H1 (cell line): ENCODE measurements at places on chromosomes 16 and 17. TPM values are rescaled to one million over a fixed set of nuclear protein-coding genes. Genes with fewer than 3 reads are reported as not detected.

The KCTD2 gene
- total RNA-seq, result 33.7 and 34.1 TPM in 2 replicates

The CCDC144A gene
- total RNA-seq, result 1.6 and 1.7 TPM in 2 replicates

DNA sequence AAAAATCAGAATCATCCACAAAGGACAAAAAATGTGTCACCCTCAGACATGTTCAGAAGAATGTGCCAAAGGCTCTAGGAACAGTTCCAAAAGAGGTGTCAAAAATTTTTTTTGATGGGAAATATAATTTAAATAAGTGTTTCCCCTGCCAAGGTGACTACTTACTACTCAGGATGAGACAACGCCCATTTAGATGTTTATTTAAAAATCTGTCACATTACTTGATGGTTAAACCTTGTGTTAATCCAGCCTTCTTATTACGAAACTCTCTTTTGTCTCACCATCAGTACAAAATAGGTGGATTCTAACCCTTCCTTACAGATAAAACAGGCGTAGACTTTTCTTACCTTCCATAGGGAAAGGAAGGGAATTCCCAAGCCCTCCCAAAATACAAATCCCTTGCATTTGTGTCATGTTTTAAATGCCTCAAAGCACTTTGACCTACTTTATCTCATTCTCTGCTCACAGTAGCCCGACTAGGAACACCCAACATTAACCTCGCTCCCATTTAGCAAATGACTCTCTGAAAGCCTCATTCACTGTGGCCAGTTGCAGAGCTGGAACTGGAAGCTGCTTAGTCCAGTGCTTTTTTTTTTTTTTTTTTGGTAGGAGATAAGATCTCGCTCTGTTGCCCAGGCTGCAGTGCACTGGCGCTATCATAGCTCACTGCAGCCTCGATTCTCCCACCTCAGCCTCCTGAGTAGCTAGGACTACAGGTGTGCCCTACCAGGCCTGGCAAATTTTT lies 5.8 kb upstream of the GNA13 start:
- peak overlapping the region; percentile 18; the same call in 1 of the 2 replicates for H3K27ac ChIP-seq
- H3K27me3 ChIP-seq, result no peaks in the 10 kb centered on the region
- H3K36me3 ChIP-seq, result no peaks in the 10 kb centered on the region
- DNase-seq, result no peak
- H3K4me3 ChIP-seq, result no peak overlapping the region
- peaks cover 14% of the 10 kb centered on the region for H3K4me1 ChIP-seq

DNA sequence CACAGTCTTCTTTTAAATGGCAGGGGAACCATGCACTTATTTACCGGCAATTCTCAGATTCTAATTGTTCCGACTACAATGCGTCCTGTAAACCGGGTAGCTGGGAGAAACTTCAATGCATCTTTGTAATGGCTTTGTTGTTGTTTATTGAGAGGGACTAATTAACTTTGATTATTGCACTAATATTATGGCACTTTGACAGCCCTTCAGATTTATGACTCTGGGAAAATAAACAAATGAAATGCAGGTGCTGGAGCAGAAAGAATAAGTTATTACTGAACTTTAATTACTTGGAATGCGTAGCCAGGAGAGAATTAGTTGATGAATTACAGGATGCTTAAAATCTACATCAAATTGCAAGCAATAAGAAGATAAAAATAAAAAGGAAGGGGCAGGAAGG lies 77.0 kb downstream of the WWOX start:
- no peaks in the 10 kb centered on the region for H3K27me3 ChIP-seq
- no peak overlapping the region for H3K27ac ChIP-seq
- no peak overlapping the region for H3K4me3 ChIP-seq
- H3K36me3 ChIP-seq, result no peaks in the 10 kb centered on the region

- no peak for DNase-seq
- peaks cover 5% of the 10 kb centered on the region; the same call in 1 of the 2 replicates for H3K4me1 ChIP-seq
- H3K27me3 ChIP-seq, result no peaks in the 10 kb centered on the region
Observed at GRCh38 chr17:72423286-72423589, 302.4 kb downstream of the SOX9 start.

- no peak overlapping the region for H3K4me3 ChIP-seq
- no peaks in the 10 kb centered on the region for H3K27me3 ChIP-seq
- H3K36me3 ChIP-seq, result peaks cover 25% of the 10 kb centered on the region
- H3K4me1 ChIP-seq, result no peaks in the 10 kb centered on the region
Observed at GRCh38 chr16:22300427-22301071, 3.3 kb downstream of the POLR3E start.

DNA sequence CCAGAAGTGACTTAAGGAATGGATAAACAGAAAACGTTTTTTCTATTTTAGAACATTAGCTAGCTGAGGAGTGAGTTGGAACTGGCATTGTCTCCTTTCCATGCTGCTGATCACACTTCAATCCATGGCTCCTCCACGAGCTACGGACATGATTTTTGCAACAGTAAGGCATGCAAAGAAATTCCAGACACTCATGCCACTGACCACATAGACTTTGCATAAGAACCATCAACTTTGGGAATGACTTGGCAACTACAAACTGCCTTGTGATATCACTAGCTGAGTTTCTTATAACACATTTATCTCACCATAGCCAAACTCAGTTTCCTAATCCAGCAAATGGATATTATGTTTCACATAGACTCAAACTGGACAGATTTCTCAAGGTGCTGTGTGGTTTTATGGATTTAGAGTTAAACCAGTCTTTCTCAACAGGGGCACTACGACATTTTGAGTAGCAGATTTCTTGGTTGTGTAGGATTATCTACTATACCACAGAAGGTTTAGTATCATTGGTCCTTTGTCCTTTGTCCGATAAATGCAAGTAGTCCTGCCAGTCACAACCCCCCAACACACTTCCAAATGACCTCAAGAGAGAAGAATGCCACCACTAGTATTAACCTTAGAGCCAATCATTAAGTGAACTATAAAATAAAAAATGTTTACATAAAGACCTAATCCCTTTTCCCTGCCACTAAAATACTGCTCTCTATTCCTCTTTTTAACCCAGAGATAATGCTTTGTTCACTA lies 48.3 kb upstream of the C17orf78 start:
- no peaks in the 10 kb centered on the region for H3K27me3 ChIP-seq
- no peak overlapping the region for H3K4me3 ChIP-seq
- no peak overlapping the region for H3K27ac ChIP-seq
- no peaks in the 10 kb centered on the region for H3K4me1 ChIP-seq
- DNase-seq, result no peak

DNA sequence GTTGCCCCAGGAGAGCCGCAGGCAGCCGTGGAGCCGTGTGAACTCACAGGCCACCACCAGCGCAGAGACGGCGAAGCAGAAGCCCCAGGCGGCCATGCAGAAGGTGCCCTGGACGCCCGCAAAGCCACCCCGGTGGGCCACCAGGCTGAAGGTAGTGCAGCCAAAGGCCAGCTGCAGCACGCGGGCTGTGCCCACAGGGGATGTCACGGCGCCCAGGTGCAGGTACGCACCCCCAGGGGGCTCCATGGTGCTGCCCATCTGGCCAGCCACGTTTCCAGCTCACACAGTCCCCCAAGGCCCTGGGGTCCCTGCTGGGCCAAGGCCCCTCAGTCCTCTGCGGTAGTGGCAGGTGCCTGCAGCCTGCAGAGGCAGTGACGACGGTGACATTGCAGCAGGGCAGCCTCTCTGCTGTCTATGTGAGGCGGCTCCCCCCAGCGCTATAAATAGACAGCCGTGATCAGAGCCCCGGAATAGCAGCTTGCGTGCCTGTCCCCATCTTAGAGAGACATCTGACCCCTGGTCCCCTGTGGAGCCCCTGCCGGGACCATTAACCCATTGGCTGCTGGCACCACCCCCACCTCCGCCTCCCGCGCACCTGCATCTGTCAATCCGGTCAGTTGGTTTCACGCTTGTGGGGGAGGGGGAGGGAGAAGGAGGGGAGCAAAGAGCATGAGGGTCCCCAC lies 4.5 kb upstream of the PYCR1 start:
- peaks cover 4% of the 10 kb centered on the region for H3K4me1 ChIP-seq
- no peak overlapping the region for H3K4me3 ChIP-seq
- no peak overlapping the region for H3K27ac ChIP-seq
- DNase-seq, result no peak

GRCh38 chr16:73161977-73162376 lies 114.0 kb upstream of the ZFHX3 start:
- DNase-seq, result no peak
- no peaks in the 10 kb centered on the region for H3K4me1 ChIP-seq
- H3K4me3 ChIP-seq, result no peak overlapping the region
- H3K27ac ChIP-seq, result no peak overlapping the region
- H3K36me3 ChIP-seq, result no peaks in the 10 kb centered on the region

DNA sequence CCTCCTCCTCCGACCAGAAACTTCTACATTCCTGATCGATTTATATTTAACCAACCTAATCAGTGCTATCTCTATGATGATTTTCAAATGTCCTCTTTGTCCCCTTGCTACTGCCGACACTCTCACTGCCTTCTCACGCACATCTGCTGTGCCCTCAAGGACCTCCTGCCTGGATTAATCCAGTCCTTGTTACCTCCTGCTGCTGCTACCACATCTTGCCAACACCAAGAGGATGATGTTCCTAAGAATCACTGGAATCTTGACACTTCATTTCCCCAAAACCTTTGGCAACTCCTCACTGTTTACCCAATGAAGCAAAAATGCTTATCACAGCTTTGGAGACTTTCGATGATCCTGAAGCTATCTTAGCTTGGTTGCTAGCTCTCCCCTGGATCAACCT lies 287.3 kb upstream of the AXIN2 start:
- no peak overlapping the region for H3K4me3 ChIP-seq
- no peak for DNase-seq
- H3K27me3 ChIP-seq, result no peaks in the 10 kb centered on the region
- H3K4me1 ChIP-seq, result no peaks in the 10 kb centered on the region

DNA sequence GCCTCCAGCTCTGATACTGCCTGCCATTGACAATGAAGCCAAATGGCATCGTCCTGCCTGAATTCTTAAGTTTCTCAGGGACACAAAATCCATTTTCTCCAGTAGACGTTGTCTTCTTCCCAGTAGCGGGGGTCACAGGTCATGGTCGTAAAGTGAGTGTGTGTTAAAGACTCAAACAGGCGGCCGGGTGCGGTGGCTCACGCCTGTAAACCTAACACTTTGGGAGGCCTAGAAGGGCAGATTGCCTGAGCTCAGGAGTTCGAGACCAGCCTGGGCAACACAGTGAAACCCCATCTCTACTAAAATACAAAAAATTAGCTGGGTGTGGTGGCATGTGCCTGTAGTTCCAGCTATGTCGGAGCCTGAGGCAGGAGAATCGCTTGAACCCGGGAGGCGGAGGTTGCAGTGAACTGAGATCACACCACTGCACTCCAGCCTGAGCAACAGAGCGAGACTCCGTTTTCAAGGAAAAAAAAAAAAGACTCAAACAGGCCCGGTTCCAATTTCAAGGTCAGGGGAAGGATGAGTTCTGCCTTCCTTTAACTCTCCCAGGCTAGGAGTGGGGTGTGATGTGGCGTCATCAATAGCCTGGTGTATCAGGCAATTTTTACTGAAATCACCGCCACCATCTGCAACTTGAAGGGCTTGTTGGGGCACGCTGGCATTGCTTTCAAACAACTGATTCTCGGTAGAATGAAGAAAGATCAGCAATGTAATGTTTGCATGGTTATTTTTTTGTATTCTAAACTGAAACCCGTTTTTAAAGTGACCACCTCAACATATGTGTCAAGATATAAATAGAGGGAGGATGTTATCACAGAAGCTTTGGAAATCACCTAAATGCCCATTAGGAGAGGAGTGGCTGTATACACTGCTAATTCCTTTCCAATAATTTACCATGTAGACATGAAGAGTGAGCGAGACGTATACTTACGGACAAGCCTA lies 91.0 kb downstream of the WSCD1 start:
- H3K4me1 ChIP-seq, result peaks cover 18% of the 10 kb centered on the region
- H3K4me3 ChIP-seq, result no peak overlapping the region
- no peaks in the 10 kb centered on the region for H3K27me3 ChIP-seq
- no peaks in the 10 kb centered on the region for H3K36me3 ChIP-seq
- H3K27ac ChIP-seq, result no peak overlapping the region

DNA sequence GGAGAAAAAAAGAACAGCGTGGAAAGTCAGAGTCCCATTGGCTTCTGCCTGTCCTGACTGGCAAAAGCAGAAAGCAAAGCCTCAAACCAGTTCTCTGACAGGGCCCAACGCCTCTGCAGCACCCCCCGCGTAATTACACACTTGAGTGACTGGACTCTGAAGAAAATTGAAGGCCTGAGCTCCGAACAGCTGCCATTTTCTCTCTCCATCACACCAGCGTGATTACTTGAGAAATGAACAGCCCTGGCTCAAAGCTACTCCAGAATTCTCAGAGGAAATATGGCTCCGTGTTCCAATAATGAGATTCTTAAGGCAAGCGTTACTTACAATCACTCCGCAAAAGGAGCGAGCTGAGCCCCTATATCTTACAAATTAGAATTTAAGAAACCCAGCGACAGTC lies 142.7 kb upstream of the C17orf78 start:
- H3K4me3 ChIP-seq, result no peak overlapping the region
- peaks cover 66% of the 10 kb centered on the region for H3K36me3 ChIP-seq
- DNase-seq, result no peak
- no peaks in the 10 kb centered on the region for H3K27me3 ChIP-seq
